ENCODE measurements at places on chromosomes 2 and 18.

- DNase-seq: no peak
These were observed 275.5 kb downstream of the SMAD2 start for GRCh38 chr18:47654988-47655387.

DNA sequence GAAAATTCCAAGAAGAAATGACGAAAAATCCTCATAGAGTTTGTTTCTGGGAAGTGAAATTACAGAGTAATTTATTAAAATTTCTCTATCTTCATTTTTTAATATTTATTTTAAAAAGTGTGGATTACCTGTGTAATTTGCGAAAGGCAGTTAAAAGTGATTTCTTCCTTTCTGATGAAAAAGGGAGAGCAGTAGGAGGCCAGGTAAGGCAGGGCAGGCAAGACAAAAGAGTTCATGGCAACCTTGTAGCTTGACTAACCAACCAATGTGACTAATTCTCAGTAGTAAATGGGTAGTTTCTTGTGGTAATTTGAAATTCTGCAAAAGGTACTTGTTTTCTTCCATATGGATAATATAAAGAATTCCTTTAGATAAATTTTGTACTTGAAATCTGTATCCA lies 34.9 kb upstream of the COL5A2 start:
- DNase-seq: no peak

DNA sequence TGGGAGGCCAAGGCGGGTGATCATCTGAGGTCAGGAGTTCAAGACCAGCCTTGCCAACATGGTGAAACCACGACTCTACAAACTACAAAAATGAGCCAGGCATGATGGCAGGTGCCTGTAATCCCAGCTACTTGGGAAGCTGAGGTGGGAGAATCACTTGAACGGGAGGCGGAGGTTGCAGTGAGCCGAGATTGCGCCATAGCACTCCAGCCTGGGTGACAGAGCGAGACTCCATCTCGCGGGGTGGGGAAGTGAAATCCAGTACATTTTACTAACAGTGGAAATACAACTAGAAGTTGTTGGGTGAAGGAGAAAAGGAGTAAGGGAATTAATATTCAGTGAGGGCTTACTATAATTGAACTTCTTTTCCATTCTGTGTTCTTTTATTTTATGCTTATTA lies 13.2 kb upstream of the ENOSF1 start:
- no peak for DNase-seq

DNA sequence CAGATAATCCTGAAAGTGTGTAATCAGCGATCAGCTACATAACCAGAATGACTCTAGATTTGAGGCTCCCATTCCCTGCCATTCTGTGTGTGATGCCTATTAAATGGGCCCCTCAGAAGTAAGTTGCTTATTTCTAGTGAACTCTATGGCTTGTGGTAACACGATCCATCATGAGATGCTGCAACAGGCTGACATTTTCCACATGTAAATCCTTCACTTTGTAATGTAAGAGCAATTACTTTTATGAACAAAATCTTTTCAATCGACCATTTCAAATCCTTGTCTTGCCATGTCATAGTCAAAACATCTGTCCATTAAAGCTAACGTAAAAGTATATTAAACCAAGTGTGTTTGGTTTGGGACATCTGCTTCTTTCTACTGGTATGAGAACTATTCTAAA lies 175.9 kb upstream of the ETAA1 start:
- no peak for DNase-seq

GRCh38 chr2:231110551-231110950 lies 14.3 kb downstream of the HTR2B start:
- DNase-seq: no peak

DNA sequence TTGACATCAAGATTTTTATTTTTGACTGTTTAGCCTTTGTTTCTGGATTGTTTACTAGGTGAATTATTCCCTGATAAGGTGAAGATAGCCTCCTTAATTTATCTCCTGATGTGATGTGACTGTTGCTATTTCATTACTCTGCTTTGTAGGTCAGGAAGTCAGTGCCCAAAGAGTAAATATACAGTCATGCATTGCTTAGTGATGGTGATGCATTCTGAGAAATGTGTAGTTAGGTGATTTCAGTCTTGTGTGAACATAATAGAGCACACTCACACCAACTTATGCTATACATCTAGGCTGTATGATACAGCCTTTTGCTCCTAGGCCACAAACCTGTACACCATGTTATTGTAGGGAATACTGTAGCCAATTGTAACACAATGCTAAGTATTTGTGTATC lies 102.4 kb upstream of the THUMPD2 start:
- no peak for DNase-seq

DNA sequence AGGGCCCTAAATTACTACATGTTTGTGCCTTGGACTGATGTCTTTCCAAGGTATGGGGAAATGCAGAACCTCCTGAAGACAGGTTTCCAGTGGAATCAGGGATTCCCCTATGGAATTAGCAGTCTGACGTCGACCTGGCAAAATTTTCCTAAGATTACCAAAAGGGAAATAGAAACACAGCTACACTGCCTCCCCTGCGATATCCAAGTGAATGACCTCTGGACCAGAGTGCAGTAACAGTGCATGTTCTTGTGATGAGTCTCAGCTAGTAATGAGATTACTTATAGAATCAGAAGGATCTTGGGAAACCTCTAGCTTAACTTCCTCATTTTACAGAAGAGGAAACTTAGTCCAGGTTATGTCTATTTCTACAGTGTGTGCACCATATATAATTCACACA lies 21.3 kb upstream of the CHST9 start:
- DNase-seq: no peak

GRCh38 chr18:8707556-8708300 lies 2.4 kb downstream of the MTCL1 start:
- no peak for DNase-seq

DNA sequence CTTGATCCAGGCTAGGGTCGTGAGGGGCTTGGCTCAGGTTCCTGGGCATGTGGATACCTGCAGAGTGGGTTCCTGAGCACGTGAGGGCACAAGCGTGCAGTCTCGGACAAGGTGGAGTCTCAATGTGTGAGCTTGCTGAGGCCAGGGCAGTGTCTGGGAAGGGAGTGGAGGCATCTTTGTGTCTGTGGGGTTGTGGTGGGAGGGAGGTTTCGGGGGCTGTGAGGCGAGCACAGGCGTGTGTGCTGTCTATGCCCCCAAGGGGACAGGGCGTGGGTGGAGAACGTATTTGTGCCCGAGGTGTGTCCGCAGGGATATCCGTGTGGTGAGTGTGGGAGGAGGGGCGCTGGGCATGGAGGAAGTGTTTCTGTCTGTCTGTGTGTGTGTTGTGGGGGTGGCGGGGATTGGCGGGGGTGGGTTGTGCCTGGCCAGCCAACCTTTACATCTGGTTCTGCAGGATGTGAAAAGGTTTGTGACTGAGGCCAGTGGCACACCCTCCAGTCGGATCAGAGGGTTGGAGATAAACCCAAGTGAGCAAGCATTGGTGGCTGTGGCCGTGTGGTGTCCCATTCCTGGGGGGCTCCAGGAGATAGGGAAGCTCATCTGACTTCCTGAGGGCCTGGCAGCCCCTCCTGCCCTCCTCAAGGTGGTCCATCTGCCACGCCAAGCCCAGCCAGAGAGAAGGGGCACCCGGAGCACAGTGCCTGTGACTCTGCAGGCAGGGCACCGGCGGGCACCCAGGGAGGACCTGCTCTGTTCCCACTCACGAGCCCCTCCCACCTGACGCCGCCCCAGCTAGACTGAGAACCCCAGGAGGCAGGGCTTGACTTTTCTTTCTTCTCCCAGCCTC lies 57.1 kb downstream of the ZFP36L2 start:
- DNase-seq: no peak

DNA sequence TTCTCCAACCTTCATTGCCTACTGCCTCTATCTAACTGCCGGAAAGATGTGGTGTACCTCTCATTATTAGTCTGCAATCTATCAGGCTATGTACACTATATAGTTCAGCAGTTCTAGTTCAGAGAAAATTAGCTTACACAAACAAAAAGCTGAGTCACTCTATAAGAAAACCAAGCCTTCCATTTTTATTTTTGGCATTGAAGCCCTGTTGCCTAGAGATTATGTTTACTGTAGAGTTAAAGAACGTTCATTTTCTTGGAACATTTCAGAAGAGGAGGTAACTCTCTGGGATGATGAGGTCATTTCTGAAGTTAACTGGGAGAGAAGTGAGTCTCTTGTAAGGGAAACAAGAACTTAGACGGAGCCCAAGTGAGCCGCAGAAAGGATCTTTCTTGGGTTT lies 133.5 kb downstream of the FAM124B start:
- no peak for DNase-seq

- DNase-seq: no peak
These were observed 26.8 kb upstream of the SPATA3 start for GRCh38 chr2:230968921-230969658.

DNA sequence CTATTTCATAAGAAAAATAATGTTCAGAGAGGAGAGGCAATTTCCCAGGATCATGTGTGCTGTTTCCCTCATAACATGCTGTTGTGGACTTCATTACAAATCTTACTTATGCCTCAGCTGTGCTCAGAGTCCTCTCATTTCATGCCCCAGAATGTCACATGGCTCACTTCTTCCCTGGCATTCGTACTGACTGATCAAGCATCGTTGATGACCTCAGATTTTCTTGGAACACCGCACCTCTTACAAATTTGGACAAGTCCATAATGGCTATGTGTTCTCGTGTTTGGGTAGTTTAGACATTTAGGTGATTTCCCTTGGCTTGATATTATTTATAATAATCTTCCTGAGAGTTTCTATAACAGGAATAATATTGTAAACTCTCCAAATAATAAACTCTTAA lies 32.9 kb downstream of the SERPINB7 start:
- DNase-seq: no peak

DNA sequence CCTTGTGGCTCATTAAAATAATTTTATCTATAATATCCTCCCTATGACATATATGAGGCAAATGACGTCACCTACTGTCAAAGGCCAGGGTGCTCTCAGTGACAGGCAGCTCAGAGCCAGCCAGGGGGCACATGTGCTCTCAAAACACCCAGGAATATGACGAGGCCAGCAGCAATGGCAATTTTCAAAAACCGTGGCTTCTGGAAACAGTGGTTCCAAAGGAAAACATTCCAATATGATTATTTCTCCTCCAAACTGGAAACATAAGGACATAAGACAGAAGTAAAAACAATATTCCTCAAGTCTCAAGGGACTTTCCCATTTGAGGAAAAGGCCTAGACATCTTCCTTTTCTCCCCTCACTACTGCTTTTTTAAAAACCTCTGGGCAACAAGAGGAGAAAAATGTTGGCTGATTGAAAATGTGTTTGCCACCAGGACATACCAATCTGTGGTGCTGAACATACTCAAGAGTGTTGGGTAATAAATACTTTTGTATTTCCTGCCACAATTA lies 40.8 kb downstream of the RNF152 start:
- DNase-seq: no peak

DNA sequence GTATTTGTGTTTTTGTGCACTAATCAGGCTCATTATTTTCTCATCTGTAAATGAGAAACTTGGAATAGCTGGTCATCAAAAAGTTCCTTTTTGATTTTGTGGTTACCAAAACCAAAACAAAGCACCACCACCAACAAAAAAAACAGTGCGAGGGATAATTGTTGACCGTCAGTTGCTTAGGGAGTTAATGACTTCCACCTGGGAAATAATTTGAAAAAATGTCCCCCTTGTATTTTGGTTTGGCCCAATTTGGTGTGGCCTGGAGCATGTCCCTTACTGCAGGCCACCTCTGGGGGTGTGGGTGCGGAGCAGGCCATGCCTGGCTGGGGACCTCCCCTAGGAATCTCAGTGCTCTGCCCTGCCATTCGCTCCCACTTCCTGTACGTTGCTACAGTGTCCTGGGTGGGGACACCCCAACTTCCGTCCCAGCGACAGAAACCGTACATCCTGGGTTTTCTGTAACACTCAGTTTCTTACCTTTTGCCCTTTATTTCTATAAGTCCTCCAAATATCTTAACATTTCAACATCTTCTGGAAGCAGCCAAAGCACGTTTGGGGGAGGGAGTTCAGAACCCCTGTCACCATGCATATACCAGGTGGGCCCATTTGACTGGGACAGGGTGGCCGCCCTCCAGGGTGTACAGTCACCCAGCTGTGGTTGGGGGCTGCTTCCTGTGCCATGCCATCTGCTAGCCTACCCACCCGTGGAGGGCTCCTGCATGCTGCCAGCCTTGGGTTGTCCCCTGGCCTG lies 31.3 kb downstream of the NCK2 start:
- no peak for DNase-seq

DNA sequence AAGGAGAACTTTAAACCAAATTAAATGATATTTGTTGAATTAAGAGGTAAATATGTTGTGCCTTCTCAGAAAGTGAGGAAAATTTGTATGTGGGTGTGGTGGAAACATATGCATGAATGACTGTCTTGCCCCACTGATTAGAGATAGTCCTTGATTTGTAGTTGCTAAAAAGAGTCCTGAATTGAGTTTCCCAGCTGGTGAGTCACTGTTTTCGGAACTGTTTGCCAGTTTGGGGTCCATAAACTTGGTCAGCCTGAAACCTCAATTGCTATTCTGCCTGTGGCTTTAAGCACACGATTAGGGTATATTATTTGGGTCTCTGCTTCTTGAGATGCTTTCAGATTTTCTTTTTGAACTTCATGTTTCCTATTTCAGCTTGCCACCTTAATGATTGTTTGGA lies 53.3 kb downstream of the PIKFYVE start:
- DNase-seq: no peak

DNA sequence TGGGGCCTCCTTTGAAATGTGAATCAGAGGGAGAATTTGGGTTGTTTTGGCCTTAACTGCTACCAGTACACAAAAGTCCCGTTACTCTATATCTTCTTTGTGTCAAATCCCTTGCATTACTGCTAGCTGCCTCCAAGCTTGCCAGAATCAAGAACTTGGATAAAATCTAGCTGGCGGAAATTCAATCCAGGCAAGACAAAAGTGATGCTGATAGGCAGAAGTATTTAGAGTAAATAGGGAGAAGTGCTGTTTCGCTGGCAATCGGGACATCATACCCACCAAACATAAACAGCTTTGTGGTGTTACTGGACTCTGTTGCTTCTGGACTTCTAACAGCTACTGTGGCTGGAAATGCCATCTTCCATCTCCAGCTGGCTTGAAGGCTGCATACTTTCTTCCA lies 2.5 kb downstream of the IFIH1 start:
- DNase-seq: no peak

GRCh38 chr18:60698901-60699300 lies 326.3 kb upstream of the MC4R start:
- DNase-seq: no peak

- no peak for DNase-seq
These were observed 34.9 kb downstream of the RNU4ATAC start for GRCh38 chr2:121565389-121566250.

GRCh38 chr2:37652199-37652640 lies 19.2 kb downstream of the CDC42EP3 start:
- DNase-seq: no peak

DNA sequence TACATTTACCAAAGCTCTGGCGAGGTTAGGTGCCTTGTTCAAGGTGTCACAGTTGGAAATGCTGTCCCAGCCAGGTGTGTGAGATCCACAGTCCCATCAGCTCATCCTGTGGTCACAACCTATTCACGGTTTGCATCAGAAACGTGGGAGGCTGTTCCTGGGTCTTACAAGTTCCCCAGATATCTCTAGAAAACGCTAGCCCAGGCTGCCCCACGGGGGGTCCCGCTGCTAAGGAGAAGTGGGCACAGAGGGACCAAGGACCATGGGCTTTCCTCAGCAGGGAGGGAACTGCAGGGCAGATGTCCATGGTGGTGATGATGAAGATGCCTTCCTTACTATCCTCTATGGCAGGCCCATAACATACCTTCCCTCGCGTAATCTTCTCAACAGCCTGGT lies 649 bp downstream of the FECH start:
- no peak for DNase-seq
